ENCODE measurements at places on chromosomes 4 and X. TPM values are rescaled to one million over a fixed set of nuclear protein-coding genes. Genes with fewer than 3 reads are reported as not detected.
A peak's percentile ranks its signal among the peaks of the same experiment; 100 is the strongest.

The FRMD7 gene
- not detected for polyA plus RNA-seq

The BTK gene
- 6.4 TPM for polyA plus RNA-seq

- peak; percentile 42 for DNase-seq
Observed at GRCh38 chrX:129777218-129778030, 2.3 kb upstream of the SASH3 start.

GRCh38 chr4:29014555-29014954, 1705.6 kb upstream of the PCDH7 start:
- no peak for DNase-seq

GRCh38 chrX:72123471-72124185, 8.1 kb downstream of the RTL5 start:
- peak; percentile 89 for DNase-seq

Data from left lung (tissue), 14 donors.